ENCODE measurements at places on chromosomes 11 and 22. TPM values are rescaled to one million over a fixed set of nuclear protein-coding genes. Genes with fewer than 3 reads are reported as not detected.

DNA sequence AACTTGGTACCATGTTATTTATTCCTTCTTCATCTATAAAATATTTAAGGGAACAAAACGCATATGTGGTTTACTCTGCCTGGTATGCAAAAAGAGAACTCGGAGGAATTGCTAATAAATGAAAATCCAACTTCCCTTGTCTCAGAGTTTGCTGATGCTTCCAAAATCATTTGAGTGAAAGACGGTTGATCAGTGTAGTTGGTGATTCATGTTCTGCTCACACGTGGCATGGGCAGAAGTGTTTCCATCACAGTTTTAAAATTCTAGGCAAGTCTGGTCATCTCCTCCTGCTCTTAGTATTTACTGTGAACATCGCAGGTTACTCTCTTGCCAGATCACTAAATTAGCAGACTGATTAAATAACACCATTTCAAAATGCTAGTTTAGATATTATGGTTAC lies 11.9 kb upstream of the PARVB start:
- DNase-seq: no peak

- DNase-seq: no peak
These were observed 28.7 kb downstream of the CEP164 start for GRCh38 chr11:117356126-117356890.

GRCh38 chr11:57094181-57094935 lies 87.4 kb upstream of the LRRC55 start:
- DNase-seq: peak; percentile 67

DNA sequence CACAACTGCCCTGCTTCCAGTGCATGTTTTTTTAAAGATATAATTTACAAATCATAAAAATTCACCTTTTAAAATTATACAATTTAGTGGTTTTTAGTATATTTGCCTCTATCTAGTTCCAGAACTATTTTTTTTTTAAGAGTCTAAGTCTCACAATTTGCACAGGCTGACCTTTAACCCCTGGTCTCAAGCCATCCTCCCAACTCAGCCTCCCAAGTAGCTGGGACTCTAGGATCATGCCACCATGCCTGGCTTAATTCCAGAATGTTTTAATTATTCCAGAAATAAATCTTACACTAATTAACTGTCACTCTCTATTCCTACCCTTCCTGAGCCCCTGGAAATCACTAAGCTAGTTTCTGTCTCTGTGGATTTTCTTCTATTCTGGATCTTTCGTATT lies 1.4 kb upstream of the ARCN1 start:
- DNase-seq: no peak

MMP7 gene
- total RNA-seq: not detected

SYT9 gene
- total RNA-seq: not detected

GRCh38 chr11:104830080-104830479 lies 68.2 kb downstream of the CASP12 start:
- DNase-seq: peak; percentile 0

DNA sequence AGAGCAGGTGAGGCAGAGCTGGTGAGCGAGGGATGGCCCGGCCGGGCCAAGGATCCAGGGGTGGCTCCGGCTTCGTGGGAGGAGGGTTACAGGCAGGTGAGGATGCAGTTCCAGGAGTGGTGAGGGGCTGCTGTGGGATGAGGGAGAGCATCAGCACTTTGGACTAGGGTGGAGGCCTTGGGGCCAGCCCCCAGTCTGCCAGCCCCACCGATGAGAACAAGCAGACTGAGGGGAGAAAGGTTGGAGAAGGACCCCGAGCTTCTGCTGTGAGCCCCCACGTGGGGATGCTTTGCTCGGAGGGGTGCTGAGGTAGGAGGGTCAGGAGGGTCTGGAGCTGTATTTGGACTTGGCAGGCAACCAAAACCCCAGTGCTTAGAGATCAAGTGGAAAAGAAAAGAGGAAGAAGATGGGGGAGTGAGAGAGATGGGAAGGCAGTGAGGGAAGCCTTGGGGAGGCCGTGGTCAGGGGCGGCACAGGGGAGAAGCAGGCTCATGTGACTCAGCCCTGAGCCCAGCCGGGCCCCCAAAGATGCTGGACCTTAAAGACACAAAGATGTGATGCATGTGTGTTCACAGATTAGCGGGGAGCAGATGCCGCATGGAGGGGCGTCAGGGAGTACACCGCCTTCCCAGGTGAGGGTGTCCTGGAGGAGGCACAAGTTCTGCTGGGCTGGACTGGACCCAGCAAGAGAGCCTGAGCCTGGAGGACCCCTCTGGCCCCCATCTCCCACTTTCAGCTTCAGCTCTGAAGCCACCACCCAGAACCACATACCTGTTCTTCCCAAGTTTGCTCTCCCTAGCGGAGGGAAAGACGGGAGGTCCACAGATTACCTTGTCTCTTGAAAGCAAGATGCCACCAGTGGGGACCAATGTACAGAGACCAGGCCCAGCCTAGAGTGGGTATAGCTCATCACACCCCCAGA lies 91.3 kb downstream of the CDKN1C start:
- DNase-seq: no peak

ELP4 gene
- total RNA-seq: 33.0 TPM

DNA sequence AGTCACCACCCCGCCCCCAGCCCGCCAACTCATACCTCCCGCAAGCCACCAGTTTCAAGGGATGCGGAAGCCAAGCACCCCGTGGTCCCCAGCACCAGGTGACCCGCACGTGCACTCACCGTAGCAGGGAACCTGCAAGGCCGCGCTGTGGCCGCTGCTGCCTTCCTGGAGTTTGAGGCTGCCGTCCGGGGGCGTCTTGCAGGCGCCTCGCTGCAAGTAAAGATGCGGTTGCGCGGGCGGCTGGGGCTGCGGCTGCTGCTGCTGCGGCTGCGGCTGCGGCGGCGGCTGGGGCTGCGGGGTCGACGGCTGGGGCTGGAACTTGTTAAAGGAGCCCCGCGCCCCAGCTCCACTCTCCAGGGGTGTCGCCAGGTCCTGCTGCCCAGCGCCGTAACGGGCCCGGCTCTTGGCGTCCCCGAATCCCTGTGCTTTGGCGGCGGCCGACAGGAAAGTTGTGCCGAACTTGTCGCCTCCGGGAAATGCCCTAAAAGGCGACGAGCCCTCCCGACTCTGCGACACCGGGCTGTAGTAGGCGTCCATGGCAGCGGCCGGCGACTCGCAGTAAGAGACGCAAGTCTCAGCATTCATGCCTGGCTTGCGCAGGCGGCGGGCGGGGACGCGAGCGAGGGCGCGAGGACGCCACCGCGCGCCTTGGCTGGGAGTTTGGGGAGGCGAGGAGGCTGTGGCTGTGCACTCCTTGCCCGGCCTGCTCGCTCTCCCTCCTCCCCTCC lies at the start of gene ALX4:
ALX4 (minus strand) TSS at position 662 of the 728 bp plus-strand sequence; CDS start at position 585, 77 bp downstream.
- peak; percentile 52 for DNase-seq

GRCh38 chr11:67500484-67500821 lies 4.7 kb downstream of the PITPNM1 start:
- DNase-seq: no peak

DNA sequence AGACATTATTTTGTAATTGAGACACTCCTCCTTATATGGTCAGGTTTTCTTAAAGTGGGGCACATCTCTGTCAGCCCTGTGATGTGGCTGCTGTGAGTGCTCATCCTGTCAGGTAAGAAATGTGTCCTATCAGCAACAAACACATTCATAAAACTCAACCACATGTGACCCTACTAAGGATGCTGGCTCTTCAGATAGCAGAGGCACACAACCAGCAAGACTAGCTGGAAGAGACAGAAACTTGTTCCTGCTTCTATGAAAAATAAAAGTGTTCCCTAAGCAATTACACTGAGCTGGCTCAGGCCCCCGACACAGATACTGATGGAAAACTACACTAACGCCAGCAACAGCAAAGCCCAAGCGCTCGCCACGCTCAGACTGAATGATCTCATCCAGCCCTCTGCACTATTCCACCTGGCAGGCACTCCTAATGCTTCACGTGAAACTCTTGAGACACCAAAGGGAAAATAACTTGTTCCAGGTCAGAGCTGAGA lies 49.8 kb upstream of the CYP2D6 start:
- DNase-seq: no peak

TRIM51 gene
- not detected for total RNA-seq

DNA sequence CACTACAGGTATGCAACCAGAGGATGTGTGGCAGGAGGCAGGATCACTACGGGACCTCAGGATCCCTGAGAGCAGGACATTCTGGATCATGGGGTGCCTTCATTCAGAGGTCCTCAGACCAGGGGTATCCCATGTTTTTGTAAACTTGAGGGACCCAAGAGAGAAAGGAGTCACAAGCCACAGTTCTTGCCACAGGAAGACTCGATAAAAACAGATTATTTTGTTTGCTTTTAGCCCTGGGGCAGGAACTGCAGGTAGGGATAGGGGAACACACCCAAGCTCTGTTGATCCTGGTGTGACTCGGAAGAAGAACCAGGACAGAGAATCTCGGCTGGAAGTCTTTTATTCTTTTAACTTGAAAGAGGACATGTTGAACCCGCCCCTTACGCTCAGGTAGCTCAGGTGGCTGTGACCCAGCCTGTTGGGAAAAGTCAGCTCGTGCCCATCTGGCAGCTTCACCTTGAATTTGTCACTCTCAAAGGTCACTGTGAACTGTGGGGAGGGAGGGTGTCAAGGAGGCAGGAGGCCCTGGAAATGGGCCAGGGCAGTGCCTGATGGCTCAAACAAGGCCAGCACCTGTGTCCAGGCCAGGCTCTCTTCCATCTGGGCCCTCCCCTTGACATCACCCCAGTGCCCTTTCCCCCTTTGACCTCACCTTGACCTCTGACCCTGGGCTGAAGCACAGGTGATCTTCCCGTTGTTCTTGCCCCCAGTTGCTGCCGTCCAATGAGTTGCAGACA lies 9.8 kb downstream of the LGALS2 start:
- DNase-seq: no peak

Data from A172 (cell line).